ENCODE measurements at places on chromosomes 16 and 17.

DNA sequence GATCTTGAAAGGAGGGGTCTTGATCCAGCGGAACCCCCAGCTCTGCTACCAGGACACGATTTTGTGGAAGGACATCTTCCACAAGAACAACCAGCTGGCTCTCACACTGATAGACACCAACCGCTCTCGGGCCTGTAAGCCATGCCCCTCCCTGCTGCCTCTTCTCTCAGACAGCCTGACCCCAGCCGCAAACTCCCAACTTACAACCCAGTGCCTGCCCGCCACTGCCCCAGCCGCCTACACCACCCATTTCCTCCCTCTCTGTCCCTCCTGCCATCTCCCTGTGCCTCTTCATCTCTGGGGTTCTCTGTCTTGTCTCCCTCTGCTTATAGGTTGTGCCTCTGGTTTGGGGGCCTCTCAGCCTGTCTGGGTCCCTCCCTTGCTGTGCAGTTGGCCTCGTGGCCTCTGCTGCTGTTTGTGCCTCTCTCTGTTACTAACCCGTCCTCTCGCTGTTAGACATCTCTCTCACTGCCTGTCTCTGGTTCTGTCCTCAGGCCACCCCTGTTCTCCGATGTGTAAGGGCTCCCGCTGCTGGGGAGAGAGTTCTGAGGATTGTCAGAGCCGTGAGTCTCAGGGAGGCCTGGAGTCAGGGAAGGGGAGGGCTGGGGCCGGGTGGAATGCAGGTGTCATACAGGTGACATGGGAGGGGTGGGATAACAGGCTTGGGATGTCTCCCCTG is 9.6 kb downstream of the ERBB2 start:
- no peak for DNase-seq

GRCh38 chr17:60039847-60040442 is 38.8 kb downstream of the HEATR6 start:
- DNase-seq = no peak

DNA sequence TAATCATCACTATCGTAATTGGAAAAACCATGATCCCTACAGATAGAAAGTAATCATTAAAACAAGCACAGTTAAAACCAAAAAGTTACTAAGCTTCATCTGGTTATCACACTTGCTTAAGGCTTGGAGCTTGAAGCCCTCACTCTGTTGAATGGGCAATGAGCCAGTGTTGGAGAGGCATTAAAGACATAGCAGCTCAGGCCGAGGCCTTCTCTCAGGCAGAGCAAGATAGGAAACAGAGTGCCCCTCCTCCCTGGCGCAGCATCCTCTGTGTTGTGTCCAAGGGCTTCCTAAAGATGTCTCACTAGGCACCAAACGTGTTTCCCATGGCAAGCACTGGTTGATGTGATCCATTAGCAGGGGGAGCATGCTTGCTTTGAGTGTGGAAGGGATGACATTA is 34.9 kb upstream of the LGALS9 start:
- no peak for DNase-seq

DNA sequence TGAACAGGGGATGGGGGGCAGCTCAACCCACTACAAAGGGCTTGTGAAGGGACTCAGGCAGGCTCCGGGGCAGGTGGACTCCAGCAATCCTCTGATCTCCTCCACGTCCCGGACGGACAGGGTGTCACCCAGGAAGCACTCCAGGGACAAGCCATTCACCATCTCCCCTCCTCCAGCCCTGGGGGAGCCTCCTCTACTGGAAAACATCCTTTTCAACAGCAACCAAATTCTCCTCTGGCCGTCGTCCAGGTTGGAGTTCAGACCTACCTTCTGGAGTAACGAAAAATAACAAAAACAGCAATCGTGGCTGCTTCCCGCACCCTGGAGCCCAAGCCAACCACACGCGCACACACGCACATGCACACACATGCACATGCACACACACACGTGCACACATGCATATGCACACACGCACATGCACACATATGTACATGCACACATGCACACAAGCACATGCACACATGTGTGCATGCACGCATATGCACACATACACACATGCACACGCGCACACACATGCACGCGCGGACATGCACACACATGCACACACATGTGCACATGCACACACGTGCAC is 8.9 kb upstream of the RBFOX3 start:
- no peak for DNase-seq

DNA sequence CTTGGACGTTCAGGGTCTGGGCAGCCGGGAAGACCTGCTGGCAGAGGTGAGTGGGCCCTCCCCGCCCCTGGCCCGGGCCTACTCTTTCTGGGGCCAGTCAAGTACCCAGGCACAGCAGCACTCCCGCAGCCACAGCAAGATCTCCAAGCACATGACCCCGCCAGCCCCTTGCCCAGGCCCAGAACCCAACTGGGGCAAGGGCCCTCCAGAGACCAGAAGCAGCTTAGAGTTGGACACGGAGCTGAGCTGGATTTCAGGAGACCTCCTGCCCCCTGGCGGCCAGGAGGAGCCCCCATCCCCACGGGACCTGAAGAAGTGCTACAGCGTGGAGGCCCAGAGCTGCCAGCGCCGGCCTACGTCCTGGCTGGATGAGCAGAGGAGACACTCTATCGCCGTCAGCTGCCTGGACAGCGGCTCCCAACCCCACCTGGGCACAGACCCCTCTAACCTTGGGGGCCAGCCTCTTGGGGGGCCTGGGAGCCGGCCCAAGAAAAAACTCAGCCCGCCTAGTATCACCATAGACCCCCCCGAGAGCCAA is 8.6 kb upstream of the ABCC3 start:
- peak; percentile 40 for DNase-seq

- no peak for DNase-seq
These were observed 19.2 kb downstream of the NDUFAF8 start for GRCh38 chr17:81258292-81258691.
